ENCODE measurements at places on chromosomes 3 and 15.

GRCh38 chr3:26718315-26718714, 95.7 kb downstream of the LRRC3B start:
- DNase-seq = no peak

DNA sequence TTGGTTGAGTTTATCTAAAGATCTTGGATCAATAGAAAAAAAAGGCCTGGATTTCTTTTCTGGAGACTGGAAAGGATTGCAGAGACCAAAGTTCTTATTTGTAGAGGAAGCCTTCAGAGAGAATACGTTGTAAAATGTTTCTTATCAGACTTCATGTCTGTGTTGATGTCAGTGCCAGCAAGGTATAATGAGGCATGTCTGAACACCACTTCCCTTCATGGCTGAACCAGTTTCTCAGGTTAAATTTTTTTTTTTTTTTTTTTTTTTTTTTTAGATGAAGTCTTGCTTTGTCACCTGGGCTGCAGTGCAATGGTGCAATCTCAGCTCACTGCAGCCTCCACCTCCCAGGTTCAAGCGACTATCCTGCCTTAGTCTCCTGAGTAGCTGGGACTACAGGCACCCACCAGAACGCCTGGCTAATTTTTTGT, 17.8 kb upstream of the ZNF774 start:
- no peak for DNase-seq

GRCh38 chr15:75694241-75695182, 18.1 kb downstream of the CSPG4 start:
- DNase-seq = no peak

- no peak for DNase-seq
These were observed 14.8 kb downstream of the THRB start for GRCh38 chr3:24479816-24480215.

- no peak for DNase-seq
These were observed 51.5 kb upstream of the MYZAP start for GRCh38 chr15:57540211-57540610.

DNA sequence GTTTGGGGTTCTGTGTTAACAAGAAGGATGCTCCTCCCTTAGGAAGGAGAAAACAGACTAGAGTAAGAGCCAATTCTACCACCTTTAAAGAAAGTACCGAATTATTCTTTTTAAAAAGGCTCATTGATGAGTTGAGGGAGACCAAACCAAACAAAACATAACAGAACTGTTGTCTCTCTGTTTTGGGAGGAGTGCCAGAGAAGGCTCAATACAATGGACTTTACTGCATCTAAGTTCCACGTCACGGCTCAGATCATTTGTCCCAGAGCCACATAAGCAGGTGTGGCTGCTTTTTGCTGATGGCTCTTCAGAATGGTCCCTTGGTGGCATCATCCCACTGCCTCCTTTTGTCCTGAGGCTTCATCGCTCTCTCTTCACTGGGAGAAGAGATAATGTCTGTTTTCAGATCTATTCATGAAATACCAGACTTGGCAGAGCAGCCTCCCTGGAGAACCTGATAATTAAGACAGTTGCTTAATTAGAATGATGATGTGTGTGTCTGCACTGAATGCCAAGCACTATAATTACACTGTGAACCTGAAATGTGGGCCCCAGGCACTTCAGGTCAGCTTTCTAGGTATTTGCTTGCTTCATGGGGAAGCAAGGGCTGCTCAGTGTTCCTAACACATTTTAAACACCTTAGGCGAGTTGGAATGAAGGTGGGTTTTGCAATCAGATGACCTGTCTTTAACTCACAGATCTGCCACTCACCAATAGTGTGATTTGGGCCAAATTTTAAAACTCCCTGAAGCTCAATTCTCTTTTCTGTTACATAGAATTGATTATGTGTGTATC, 335.2 kb upstream of the MCTP2 start:
- DNase-seq = no peak

- no peak for DNase-seq
These were observed 56.8 kb downstream of the PHLDB2 start for GRCh38 chr3:111915905-111916304.

- no peak for DNase-seq
These were observed 267.9 kb downstream of the RPLP1 start for GRCh38 chr15:69720536-69720935.

DNA sequence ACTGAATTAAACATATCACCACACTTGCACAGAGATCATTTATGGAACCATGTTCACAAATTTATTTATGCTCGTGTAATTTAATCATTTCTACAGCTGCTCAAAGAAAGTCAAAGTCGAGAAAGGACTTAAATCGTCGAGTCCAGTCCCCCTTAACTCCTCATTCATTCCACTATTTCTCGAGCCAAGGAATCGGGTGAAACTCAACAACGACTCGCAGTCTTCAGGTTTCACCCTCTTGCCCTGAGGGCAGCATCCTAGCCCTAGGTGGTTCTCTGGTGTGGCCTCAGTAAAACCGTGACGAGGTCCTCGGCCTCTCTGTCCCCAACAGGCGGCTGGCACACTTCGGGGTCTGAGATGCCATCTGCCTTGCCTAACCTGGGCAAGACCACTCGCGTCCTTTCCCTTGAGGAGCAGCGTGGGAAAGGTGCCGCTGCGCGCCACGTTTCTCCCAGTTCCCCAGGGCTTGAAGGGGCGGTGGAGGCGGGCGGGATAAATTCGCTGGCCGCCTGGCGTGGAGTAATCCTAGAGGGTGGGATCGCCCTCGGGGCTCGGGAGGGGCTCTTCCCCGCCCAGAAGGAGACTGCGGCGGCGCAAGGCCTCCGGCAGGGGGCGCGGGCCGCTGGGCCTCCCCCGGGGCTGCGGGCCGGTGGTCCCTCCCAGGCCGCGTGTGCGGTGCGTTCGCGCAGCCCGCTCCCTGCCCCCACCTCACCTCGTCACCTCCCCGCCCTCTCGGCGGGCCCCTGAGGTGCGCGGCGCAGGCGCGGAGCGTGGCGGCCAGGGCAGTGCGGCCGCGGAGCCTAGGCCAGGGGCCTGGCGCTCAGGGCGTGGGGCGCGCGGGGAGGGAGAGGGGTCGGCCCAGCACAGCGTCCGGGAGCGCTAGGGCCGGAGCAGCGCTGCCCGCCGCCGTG, at the start of gene ZNF639:
Gene ZNF639 (plus strand): TSS at position 746 of the 911 bp plus-strand sequence. CDS start 5,263 bp downstream, outside the sequence.
- peak; percentile 90 for DNase-seq

- no peak for DNase-seq
These were observed 774.7 kb upstream of the NECTIN3 start for GRCh38 chr3:110296885-110297284.

DNA sequence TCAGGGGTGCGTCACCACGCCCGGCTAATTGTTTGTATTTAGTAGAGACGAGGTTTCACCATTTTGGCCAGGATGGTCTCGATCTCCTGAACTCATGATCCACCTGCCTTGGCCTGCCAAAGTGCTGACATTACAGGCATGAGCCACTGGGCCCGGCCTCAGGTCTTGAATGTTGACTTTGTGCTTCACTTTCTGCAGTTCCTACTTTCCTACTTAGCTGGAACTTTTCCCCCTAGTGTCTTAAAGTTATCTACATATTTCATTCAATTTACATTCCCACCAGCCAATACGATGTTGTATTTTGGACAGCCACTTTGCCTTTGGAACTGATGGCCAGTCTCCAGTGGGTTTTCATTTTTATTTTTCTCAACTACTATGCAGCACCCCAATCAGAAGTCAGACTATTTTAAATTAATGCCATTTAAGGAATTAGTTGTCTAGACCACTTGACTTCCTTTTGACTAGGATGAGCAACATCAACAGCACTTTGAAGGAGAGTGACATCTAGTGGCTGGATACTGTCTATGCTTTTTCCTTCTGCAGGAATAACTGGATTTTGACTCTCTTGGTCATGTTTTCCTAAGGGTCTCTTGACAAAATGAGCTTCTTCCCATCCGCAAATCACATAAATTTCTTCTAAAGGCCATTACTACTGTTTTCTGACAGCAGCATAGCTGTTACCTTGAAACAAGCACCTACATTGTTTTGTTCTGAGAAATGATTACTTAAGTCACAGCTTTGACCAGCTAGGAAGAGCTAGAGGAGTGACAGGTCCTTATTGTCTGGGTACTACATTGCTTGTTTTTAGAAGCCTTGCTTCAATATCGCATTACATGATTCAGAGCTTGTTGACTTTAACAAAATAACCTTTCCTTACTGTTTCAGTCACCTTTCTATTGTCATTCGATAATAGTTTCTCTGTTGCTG, 140.2 kb downstream of the ITPR1 start:
- DNase-seq = peak; percentile 49

- no peak for DNase-seq
These were observed 95.7 kb downstream of the NEDD4 start for GRCh38 chr15:55897560-55898336.

DNA sequence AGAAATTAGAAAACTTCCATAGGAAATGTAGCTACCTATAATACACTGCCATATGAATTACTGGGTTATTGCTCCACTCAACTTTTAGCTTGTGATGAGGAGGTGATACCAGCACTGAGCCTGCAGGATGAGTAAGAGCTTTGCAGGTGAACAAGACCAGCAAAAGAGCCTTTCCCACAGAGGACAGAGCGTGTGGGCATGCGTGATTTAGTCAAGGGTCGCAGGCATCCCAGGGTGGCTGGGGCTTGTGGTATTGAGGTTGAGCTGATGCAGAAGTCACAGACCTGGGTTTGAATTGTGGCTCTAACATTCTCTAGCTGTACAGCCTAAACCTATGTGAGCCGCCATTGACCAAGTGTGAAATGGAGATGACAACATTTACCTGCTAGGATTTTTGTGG, 5.6 kb downstream of the NRROS start:
- DNase-seq = no peak

DNA sequence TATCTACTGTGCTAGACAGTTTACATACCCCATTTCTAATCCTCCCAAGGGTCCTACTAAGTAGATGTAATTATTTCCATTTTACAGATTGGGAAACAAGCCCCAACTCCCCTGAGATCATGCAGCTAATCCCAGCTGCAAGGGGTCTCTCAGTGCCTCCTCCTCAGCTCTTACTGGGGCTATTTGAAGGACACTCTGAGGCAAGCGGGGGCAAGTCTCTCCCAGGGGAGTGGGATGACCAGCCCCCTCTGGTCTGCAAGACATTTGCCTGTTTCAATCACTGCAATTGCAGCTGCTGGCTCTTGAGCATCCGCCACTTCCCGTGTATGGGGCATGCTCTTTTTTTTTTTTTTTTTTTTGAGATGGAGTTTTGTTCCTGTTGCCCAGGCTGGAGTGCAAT, 11.4 kb downstream of the LAMP3 start:
- DNase-seq = no peak

DNA sequence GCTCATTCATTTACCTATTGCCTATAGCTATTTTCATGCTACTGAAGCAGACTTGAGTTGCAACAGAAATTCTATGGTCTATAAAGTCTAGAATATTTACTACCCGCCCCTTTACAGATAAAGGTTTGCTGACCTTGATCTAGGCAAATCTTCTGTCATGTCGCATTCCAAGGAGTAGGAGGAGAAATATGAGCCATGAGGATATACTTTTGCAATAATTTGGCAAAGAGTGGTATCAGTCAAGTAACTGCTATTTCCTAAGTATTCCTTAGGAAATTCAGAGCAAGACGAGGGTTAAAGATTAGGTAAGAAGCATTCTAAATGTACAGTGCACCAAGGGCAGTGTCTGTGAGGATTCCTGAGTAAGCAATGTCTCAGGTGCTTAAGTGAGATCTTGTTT, 121.0 kb upstream of the NUDT16 start:
- DNase-seq = no peak

GRCh38 chr3:122077293-122078234, 22.4 kb downstream of the CD86 start:
- peak; percentile 31 for DNase-seq

- DNase-seq = no peak
These were observed 443.8 kb downstream of the NLGN1 start for GRCh38 chr3:173841334-173841733.
